Lung (tissue), 17 donors: ENCODE measurements at places on chromosomes 1 and 21. TPM values are rescaled to one million over a fixed set of nuclear protein-coding genes. Genes with fewer than 3 reads are reported as not detected.

DNA sequence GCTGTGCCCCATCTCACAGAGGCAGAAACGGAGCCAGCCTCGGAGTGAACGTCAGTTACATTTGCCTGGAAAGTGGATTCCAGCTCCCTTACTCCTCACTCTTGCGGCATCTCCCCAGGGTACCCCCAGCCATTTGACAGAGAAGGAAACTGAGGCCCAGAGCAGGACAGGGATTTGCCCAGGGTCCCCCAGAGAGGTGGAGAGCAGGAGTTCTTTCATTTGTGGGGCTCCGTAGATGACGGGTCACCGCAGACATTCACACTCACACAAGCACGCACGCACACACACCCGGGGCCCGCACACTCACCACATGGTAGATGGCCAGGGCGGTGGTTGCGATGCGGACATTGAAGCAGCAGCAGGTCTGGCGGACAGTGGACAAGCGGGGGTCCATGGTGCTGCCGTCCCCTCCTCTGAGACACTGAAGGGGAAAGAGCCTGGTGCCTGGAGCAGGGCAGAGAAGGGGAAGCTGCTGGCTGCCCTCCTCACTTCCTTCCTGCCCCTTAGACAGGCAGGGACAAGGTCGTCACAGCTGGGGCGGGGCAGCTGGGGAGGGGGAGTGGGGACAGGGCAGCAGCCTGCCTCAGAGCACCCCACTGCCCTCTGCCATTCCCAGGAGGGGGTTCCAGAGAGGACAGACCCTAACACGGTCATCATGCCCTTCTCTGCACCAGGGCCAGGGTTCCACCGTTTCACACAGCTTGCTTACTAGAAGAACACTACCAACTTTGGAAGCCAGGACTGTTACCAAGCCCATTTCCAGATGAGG, at the start of gene LAPTM5:
LAPTM5 (minus strand) TSS at position 423 of the 769 bp plus-strand sequence; CDS start at position 394, 29 bp downstream.
- DNase-seq = no peak

DNA sequence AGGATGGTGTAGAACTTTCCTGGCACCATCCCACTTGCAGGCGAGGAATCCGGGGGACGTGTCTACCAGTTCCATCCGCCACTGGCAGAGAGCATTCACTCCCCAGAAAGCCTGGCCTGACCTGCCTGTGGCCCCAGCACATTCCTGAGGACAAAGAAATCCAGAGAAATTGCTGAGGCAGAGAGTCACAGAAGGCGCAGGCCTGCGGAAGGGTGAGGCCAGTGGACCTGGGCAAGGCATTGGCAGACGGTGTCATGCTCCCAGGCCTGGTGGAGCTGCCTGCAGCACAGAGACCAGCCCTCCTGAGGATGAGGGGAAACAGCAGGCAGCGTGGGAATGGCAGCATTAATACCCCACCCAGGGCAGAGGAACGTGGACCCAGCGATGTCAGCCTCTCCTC, 81.2 kb upstream of the F3 start:
- DNase-seq = no peak

GRCh38 chr1:202934755-202935154, 7.7 kb upstream of the KLHL12 start:
- no peak for DNase-seq

DNA sequence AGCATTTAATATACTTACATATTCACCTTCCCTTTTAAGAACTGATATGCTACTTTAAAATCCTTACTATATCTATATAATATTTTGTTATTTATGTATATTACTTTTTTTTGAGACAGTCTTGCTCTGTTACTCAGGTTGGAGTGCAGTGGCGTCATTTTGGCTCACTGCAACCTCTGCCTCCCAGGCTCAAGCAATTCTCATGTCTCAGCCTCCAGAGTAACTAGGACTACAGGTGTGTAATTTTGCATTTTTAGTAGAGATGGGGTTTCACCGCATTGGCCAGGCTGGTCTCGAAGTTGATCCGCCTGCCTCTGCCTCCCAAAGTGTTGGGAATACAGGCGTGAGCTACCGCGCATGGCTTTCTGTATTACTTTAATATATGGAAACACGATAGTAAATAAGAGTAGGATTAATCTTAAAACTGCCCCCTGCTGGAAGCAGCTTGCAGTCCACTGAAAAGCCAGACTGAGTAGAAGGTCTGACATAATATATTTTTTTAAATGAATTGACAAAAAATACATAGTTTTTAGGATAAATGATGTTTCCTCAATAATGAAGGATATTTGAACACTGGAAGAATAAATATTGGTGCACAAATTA, 24.4 kb downstream of the RCAN3 start:
- DNase-seq = no peak

GRCh38 chr21:32298658-32299081, at the start of gene MRAP:
MRAP (plus strand) TSS chr21:32298855; CDS start chr21:32298972, 117 bp downstream.
- no peak for DNase-seq

- no peak for DNase-seq
Measured at GRCh38 chr1:5990913-5991312, 1.3 kb downstream of the NPHP4 start.

- DNase-seq = no peak
Measured at GRCh38 chr1:184017306-184017705, 20.2 kb downstream of the COLGALT2 start.

- DNase-seq = no peak
Measured at GRCh38 chr1:6762060-6762459, 23.2 kb upstream of the CAMTA1 start.

DNA sequence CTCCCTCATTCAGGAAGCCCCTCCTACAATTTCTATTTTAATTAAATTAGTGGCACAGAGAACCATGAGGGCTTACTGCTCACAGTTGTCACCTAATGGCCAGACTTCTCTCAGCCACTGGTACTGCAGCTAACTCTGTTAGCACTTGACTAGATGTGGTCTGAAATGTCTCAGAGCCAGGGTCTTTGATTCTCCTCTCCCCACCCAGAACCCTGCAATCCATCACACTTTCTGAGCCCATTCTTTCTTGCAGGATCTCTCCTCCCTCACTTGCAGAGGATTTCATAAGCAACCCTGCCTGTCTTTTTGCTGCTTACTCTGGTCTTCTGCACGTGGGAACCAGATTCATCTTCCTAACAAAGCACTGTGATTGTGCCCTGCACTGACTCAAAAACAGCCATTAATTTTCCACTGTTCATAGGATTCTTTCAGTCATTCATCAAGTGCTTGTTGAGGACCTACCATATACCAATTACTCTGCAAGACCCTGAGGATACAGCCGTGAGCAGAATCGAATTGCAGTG, 108.4 kb downstream of the EDEM3 start:
- no peak for DNase-seq

- no peak for DNase-seq
Measured at GRCh38 chr1:203488539-203488938, 5.4 kb upstream of the OPTC start.

DNA sequence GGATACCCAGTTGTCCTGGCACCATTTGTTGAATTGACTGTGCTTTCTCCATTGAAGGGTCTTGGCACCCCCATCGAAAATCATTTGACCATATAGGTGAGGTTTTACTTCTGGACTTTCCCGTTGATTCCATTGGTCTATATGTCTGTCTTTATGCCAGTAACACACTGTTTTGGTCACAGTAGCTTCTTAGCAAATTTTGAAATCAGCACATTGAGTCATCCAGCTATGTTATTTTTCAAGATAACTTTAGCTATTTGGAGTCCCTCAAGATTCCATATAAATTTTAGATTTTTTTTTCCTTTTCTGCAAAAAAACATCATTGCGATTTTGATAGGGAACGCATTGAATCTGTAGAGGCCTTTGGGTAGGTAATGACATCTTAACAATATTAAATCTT, 235.6 kb downstream of the SMYD3 start:
- no peak for DNase-seq

- no peak for DNase-seq
Measured at GRCh38 chr1:184395370-184395769, 8.5 kb downstream of the C1orf21 start.

- DNase-seq = no peak
Measured at GRCh38 chr1:9321480-9321849, 28.8 kb downstream of the SPSB1 start.

DNA sequence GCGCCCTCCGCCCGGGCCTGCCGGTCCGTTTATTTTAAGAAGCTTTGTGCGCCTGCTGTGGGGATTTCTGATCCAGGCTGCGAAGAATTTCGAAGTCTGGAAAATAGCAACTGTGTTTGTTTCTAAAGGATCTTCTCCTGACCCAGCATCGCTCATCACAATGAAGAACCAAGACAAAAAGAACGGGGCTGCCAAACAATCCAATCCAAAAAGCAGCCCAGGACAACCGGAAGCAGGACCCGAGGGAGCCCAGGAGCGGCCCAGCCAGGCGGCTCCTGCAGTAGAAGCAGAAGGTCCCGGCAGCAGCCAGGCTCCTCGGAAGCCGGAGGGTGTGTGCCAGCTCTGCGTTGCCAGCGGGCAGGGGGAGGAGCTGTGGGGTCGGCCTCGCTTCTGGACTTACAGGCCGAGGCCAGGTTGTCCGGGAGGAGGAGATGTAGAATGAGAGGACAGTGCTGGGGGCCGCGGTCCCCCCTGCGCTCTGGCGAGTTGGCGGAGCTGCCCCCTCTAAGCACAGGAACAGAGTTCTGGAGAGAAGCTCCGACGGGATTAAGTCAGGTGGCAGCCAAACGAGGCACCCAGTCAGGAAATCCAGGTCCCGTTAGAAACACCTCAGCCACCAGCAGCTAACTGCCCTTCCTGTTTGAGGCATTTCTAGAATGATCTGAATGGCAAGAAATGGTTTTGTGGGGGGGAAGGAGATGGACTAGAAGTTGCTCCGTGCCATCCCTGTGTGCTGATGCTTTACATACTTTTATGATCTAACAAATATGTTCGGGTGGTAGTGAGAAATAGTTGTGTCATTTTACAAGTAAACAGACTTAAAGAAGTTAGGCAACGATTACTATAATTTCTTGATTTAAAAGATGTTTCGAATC, 948 bp downstream of the TXLNA start:
- peak; percentile 57 for DNase-seq

- no peak for DNase-seq
Measured at GRCh38 chr1:214923278-214923915, 159.1 kb upstream of the KCNK2 start.

DNA sequence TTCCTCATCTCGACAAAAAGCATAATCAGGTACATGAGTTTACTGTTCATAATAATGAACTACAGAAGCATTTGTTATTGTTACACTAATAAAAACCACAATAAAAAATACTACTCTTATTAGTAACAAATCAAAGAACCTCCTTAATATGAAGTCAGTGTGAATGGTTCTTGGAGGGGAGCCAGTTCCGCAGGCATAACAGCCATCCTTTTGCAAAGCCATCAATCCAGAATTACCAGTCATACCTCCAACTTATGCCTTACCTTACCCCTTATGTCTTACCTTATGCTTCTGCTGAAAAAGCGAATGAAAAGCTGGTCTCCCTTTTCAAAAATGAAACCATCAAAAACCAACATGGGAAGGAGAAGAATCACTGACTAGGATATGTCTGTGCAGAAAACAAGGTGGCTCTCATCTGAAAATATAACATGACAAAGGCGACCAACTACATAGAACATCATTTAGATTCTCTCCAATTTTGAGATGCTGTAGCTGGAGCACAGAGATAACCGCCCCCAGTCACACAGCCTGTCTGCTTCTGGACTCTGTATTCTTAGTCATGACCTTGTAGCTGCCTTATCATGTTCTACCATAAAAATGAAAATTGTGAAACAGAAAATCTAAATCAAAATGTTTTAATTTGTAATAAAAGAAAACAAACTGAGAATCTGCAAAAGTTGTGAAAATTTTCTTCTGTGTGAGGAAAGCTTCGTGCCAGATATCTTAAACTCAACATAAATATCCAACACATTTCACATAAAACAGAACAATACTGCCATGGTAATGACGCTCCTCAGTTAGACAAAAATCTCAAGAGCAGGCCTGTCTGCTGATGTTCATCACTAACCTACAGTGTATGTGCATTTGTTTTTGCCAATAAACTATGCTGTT, 438.2 kb downstream of the SMYD3 start:
- no peak for DNase-seq

The MYOCOS gene
- total RNA-seq = not detected

The KIRREL1 gene
- total RNA-seq = 41.8 TPM

The EFNA1 gene
- 111 TPM for total RNA-seq
